ENCODE measurements at places on chromosomes 7 and 10. TPM values are rescaled to one million over a fixed set of nuclear protein-coding genes. Genes with fewer than 3 reads are reported as not detected.
A peak's percentile ranks its signal among the peaks of the same experiment; 100 is the strongest.

- DNase-seq: no peak
These were observed 421.8 kb downstream of the ARL4A start for GRCh38 chr7:13109201-13109600.

NOC3L gene
- total RNA-seq: 24.9 TPM

DNA sequence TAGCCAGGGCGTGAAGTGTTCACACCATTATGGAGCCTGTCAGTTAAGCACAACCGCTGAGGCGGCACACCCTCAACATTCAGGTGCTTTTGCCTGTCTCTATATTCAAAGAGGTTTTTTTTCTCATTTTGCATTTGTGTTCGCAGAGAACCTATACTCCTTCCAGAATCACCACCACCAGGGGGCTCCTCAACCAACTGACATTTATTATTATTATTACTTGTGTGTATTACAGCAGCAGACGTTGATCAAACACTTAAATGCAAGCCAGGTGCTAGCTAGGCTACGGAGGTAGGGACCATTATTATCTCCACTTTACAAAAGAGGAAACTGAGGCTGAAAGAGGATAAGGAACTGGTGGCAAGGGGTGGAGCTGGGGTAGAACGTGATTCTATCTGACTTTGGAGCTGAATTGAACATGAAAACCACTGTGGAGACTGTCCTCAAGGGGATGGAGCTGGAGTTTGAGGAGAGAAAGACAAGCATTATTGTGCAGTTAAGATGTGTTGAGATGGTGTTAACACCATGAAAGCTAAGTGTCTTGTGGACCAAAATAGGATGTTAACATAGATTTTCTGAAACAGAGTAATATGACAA, 133.8 kb upstream of the PLXNA4 start:
- peak; percentile 48 for DNase-seq

GRCh38 chr7:1536743-1537534, 6.4 kb downstream of the MAFK start:
- DNase-seq: peak; percentile 94

- DNase-seq: no peak
These were observed 500.5 kb downstream of the PHTF2 start for GRCh38 chr7:78299088-78299487.

GRCh38 chr10:128612195-128612594, 486.0 kb upstream of the MKI67 start:
- no peak for DNase-seq

- DNase-seq: peak; percentile 36
These were observed 37.2 kb upstream of the PCBD1 start for GRCh38 chr10:70925377-70926225.

DNA sequence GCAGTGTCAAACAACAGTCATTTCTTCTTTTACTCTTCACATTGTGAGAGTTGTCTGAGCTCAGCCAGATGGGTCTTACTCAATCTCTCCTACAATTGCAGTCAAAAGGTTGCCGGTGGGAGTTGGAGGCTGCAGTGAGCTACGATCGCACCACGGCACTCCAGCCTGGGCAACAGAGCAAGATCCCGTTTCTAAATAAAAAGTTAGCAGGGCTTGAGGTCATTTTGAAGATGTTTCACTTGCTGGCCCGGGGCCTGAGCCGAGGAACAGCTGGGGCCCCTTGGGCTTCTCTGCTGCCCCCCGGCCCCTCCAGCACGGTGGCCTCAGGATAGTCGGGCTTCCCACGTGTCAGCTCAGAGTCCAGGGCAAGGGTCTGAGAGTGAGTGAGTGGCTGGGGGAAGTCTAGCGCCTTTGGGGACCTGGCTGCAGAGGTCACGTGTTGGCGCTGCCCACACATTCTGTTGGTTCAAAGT, 40.4 kb downstream of the GTF2IRD1 start:
- DNase-seq: no peak

- DNase-seq: peak; percentile 34
These were observed 162.9 kb upstream of the PRSS58 start for GRCh38 chr7:142420554-142421362.

DNA sequence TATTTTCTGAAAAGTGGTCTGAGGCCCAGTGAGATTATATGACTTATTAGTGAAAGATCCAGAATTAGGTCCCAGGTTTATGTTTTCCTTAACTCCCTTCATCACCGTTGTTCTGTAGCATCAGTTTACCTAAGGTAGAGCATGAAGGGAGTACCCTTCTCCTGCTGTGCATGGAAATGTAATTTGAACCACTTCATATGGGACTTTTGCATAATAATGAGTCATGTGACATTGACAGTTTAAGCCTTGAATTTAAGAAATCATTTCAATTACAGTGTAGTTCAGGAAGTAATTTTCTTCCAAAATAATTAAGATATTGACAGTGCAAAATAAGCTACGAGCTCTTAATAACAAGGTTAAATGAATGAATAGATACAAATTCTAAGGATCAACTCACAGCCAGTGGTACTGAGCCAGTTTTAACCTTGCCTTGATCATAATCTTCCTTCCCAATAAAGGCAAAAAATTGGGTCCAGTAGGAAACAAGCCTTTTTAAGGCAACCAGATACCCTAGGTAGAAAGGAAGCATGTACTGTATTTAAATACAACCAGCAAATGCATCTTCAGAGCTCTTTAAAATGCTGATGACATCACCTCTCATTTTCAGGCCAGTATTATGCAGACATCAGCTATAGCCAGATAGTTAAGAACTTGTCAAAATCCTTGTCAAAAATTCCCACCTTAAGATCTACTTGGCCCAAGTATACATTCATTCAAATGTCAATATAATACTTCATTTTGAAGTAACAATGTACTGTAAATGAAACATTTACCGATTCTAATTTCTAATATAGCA, 48.8 kb upstream of the DKK1 start:
- DNase-seq: no peak

- DNase-seq: no peak
These were observed 72.7 kb upstream of the ASAH2 start for GRCh38 chr10:50324046-50324445.

SPDYE11 gene
- total RNA-seq: not detected
